Thoracic aorta (tissue), 2 donors: ENCODE measurements at places on chromosomes 11 and 22. TPM values are rescaled to one million over a fixed set of nuclear protein-coding genes. Genes with fewer than 3 reads are reported as not detected.

The PAX6 gene
- not detected for total RNA-seq

The FOLH1 gene
- 4.7 TPM for total RNA-seq

The PIK3C2A gene
- 51.3 TPM for total RNA-seq

DNA sequence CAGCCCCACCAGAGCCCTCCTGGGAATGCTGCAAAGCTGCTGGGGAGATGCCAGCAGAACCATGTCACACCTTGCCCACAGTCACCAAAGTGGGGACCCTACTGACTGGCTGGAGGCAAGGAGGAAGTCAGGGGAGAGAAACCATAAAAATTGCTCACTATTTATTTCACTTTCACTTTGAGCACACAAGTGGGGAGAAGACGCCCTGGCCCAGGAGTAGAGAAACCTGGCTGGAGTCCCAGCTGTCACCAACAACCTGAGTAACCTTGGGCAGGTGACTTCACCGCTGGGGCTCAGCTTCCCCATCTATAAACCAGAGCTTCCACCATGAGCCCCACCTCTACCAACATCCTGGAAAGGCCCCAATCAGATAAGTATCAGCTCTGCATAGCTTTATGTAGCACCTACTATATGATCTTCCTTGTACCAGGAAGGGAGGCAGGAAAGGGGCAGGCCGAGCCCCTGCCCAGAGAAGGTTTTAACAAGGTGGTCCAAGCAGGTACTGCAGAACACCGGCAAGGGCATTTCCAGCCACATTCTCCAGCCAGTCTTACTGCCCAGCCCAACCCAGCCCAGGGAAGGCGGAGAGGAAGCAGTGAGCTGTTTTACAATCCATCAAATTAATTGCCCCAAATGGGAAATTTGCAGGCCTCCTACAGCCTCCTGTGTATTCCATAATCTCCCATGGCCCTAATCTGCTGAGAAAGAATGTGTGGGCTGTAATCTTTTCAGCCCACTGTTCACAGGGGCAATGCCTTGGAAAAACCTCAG is 27.6 kb downstream of the PLEKHA7 start:
- no peak for DNase-seq

DNA sequence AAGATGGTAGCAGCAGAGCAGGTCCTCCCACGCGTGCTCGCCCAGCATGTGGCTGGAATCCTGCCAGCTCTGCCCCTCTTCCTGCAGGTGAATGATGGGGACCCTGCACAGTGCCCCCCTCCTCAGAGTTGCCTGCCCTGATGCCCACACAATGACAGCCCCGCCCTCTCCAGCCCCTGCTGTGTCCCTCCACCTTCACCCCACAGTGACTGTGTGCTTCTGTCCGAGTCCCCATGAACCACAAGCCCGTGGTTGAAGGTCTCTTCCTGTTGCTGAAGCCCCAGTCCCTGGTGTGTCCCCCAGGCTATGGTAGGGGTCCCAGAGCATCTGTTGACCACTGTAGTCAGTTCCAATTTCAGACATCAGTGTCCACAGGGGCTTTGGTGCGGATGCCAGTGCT is 71.0 kb downstream of the BRD1 start:
- no peak for DNase-seq

- DNase-seq: no peak
These were observed 170.8 kb downstream of the BUD13 start for GRCh38 chr11:116601814-116602636.

- no peak for DNase-seq
These were observed 85.2 kb upstream of the GRAMD1B start for GRCh38 chr11:123344790-123345357.
